Epithelial cell of proximal tubule (primary cell): ENCODE measurements at places on chromosomes 12 and 14. TPM values are rescaled to one million over a fixed set of nuclear protein-coding genes. Genes with fewer than 3 reads are reported as not detected.
A peak's percentile ranks its signal among the peaks of the same experiment; 100 is the strongest.

Gene SOS2
- total RNA-seq, result 10.1 and 13.5 TPM in 2 replicates

DNA sequence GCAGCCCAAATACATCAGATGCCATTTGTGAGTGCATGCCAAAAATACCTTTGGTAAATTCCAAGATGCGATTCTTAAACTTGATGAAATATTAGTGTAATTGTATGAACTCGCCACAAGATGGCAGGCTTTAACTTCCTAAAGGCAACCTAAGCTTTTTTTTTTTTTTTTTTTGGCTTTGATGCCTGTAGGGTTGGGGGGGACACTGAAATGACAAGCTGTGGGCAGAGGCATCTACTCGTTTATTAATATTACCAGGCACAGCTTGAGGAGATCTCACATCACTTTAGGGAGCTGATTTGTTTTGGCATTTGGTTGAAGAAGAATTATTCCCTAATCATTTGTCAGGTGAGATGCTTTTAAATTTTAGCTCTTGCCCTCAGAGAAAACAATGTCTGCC lies 126.7 kb upstream of the CCDC196 start:
- no peak for DNase-seq

DNA sequence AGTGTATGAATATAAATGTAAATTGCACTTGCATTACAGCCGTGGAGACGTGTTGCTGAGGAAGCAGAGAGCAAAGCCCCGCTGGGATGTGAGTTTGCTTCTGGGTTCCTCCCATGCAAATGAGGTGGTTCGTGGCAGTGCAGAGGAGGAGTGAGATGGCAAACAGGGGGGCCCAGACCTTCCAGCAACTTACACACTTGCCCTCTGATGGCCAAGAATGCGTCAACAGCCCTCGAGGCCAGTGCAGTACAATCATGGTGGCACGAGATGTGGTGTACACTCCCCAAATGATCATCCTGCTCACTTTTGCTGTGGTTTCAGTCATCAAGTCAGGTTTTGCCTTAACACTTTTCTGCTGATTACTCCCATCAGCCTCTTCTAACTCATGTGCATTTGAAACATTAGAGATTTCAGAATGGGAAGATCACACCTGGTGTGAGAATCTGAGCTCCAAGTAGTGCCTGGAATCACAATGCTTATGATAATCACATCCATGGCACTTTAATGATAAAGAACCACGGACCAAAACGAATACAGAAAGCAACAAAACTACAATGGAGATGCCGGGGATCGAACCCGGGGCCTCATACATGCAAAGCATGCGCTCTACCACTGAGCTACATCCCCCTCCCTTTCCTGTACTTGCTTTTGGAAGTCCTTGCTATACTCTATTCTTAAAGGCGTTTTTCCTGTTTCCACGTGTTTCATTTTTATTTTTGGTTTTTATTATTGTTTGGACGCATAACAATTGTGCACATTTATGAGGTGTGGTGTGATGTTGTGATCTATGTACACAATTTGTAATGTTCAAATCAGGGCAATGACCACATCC lies 7.0 kb upstream of the UBC start:
- no peak for DNase-seq

- DNase-seq, result no peak
These were observed 283.2 kb downstream of the TTC8 start for GRCh38 chr14:89107626-89108025.

DNA sequence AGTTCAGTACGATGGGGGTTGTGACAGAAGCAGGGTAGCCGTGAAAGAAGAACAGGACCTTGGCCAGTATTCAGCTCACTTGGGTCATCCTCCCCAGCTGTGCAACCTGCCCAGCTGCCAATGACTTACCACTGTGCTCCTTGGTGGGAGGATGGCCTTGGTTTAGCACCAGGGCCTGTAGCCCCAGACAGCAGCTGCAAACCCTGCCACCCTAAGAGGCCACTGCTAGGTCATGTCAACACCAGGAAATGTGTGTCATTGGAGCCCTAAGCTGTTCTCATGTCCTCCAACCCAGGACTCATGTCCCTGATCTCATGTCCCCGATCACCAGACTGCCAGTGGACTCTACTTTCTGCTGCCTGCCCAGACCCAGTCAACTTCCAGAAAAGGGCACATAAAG lies 3.0 kb upstream of the CRACR2A start:
- DNase-seq, result no peak

DNA sequence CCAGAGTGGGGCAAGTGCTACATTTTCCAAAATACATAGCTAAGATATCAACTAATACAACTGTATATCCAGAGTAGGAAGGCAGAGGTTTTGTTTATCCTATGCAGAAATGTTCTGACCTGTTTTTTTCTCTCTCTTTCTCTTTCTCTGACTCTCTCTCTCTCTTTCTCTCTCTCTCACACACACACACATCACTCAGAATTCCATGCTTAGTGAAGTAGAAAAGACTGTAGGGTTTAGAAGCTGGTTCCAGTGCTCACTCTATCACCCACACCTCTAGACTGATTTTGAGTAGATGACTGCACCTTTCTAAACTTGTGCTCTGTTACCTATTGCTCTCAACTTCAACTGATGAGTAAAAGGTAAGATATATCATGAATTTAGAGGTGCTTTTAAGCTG lies 356.7 kb downstream of the LRIG3 start:
- peak; percentile 31 for DNase-seq
